ENCODE measurements at places on chromosomes 6 and 20.

- DNase-seq, result no peak
These were observed 44.1 kb downstream of the PREX1 start for GRCh38 chr20:48783533-48784272.

- DNase-seq, result no peak
These were observed 487.8 kb downstream of the PTPRT start for GRCh38 chr20:42701948-42702347.

- peak; percentile 55 for DNase-seq
These were observed 3.9 kb downstream of the NOL4L start for GRCh38 chr20:32580970-32581838.

- DNase-seq, result peak; percentile 58
These were observed 15.1 kb downstream of the ACSS1 start for GRCh38 chr20:25042531-25043498.

DNA sequence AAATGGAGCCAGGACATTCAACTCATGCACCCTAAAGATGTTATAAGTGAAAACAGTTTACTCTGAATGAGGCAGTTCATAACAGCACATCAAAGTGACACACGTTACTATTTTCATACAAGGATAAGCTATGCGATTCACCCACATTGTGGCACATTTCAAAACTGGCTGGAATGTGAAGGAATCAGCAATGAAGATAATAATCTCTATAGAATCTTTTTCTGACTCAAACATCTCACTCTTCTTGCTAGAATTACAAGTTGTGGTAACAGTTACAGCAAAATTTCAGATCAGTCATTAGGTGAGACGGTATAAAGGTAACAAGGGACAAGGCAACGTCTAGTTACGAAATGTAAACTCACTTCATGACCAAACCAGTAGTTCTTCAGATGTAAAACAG, 17.5 kb downstream of the TMEM244 start:
- no peak for DNase-seq

GRCh38 chr6:3341467-3341866, 82.7 kb downstream of the PSMG4 start:
- DNase-seq, result no peak

- DNase-seq, result no peak
These were observed 9.5 kb upstream of the TULP1 start for GRCh38 chr6:35522151-35522550.

DNA sequence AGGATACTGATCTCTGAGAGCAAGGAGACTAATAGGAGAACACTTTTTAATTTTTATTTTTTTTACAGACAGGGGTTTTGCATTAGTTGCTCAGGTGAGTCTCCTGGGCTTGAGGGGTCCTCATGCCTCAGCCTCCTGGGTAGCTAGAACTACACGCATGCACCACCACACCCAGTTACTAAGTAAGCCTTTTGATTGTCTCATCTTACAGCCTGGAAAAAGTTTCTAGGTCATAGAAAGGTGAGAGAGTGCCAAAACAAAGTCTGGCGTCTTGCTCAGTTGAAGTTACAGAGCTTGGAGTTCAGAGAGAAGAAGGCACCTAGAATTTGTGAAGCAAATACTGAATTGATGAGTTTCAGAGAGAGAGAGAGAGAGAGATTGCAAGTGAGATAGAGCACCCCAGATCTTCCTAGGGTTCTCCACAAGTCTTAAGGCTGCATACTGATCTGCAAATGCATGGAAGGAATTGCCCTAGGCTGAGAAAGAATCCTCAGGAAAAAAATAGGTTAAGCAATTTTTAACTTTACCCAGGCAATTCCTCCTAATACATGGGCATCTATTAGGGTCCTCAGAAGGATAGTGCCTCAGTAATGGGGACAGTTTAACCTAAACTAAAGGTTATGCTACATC, 37.6 kb upstream of the PHIP start:
- DNase-seq, result no peak

DNA sequence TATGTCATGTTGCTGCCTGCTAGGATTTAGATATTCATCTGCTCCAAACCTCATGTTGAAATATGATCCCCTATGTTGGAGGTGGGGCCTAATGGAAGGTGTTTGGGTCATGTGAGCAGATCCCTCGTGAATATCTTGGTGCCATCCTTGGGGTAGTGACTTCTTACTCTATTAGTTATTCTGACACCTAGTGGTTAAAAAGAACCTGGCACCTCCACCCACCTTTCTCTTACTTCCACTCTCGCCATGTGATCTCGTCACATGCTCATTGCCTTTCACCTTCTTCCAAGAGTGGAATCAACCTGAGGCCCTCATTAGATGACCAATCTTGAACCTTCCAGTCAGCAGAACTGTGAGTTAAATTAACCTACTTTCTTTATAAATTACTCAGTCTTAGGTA, 549.4 kb upstream of the SYNCRIP start:
- DNase-seq, result no peak

DNA sequence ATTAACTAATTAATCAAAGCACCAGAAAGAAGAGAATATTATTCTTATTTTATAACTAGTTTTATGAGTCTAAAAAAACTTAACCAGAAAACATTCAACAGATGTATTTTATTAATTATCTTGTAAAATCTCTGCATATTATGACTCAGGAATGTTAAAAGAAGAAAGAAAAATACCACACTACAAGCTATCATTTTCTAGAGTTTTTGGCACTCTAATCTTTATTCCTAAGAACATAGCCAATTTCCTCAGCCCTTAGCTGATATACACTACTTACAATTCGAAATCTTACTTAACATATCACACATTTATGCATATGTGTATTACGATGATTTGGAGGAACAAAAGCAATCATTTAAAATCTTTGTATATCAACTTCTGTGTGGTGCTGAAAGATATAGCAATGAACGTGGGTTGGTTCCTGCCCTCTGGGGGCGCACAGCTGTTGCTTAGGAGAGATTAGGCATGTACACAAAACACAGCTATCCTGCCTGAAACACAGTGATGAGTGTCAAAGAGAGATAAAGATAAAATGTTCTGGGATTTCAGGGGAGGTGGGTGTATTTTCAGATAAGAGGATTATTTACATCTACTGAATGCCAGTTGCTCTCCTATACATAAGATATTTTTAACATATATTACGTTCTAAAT, 404.5 kb downstream of the SYNE1 start:
- DNase-seq, result no peak

- no peak for DNase-seq
These were observed 361.0 kb downstream of the TAF4 start for GRCh38 chr20:61704661-61705060.

DNA sequence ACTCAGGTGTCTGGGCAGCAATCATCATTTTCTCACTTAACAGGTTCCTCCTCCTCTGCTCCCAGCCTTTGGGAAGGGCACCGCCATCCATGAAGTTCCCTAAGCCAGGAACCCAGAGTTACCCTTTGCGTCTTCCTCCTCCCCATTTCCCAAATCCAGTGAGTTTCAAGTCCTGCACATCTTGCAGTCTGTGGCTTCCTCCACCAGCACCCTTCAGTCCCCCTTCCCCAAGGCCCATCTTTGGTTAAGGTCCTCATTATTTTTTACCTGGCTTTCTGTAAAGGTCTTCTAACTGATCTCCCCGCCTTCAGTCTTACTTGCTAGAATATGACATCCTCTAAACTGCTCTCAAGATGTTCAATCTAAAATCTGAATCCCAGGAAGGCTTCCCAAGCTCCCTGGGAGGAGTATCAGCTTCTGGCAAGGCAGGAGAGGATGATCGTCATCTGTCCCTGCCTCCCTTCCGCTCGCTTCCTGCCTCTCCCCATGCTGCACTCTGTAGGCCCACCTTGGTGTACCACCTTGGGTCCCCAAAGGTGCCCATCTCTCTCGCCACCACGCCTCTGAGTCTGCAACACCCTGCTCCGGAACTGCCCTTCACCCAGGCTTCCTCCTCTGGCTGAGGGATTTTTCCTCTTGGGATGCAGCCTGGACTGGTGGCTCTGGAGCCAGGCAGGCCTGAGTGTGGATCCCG, 11.4 kb upstream of the DUSP22 start:
- no peak for DNase-seq

DNA sequence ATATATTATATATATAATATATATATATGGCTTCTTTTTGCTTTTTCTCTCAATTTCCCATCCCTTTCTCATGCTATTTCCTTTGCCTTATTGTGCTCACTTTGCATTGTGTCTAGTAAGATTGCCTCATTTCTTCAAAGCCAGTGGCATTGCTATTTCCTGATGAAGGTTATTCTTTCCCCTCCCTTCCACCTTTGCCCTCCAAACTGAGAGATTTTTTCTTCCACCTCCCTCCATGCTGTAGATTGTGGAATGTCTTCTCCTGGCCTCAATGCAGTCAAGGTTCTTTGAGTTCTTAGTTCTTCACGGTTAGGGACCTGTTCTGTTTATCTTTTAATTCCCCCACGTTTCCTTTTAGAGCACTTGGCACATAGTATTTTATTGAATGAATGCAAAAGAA, 17.2 kb downstream of the SH3BGRL2 start:
- no peak for DNase-seq

DNA sequence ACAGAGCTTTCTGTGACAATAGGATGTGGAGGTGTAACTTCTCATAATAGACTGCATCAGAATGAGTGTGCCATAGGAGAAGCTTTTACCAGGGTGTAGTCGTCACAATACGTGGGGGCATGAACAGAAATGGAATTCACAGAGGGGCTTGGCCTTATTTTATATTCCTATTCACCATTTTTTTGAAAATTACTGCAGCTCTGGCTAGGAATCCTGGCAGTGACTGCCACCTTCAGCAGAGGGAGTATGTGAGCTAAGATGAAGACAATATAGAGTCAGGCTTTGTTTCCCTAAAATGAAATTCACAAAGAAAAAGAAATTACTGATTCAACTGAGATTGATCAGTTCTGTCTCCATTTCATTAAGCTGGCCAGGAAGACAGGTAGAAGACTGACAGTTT, 13.9 kb downstream of the TOMM6 start:
- no peak for DNase-seq

DNA sequence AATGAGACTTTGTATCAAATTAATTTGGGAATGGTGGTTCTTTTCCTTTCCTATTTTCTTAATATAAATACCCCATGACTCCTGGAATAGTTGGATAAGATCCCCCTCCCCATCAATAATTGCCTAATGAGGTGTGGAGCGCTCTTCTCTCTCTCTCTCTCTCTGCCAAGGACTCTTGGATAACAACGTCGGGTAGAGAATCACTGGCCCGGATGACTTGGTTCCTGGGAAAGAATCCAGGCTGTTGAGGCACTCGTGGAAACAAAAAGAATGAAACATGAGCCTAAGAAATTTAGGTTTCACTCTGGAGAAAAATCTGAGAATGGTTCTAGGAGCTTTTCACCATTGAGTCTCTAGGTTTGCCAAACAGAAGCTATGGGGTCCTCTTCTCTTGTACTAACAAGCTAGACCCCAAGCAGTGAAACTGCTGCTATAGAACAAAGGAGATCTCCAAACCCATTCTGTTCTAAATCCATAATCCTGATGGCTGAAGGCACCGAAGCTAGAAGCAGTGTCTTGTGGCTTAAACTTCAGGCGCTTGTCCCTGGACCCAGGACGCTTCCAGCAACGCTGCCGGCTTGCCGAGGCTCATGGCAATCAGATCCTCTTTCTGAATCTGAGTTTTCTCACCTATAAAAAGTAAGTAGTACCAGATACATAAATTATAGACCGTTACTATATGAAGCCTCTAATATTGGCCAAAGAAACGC, 241.6 kb upstream of the BTBD3 start:
- DNase-seq, result no peak

DNA sequence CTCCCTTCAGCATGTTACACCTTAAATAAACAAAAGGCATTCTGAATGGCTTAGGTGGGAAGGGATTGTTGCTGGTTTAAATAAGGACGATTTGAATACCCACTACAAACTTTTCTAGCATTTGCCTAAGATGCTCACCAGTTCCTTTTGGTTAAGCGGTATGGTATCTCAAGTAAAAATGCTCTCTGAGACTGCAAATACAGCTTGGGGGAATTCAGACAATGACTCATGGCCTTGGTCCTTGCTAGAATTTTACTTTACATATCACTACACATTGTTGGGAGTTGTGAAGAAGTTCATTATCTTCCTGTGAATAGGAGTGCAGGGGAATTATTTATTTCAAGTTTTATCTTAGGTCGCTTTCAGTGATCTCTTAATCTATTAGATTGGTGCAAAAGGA, 670.7 kb downstream of the UTRN start:
- no peak for DNase-seq

- no peak for DNase-seq
These were observed 917.5 kb downstream of the EYS start for GRCh38 chr6:64789476-64789875.

DNA sequence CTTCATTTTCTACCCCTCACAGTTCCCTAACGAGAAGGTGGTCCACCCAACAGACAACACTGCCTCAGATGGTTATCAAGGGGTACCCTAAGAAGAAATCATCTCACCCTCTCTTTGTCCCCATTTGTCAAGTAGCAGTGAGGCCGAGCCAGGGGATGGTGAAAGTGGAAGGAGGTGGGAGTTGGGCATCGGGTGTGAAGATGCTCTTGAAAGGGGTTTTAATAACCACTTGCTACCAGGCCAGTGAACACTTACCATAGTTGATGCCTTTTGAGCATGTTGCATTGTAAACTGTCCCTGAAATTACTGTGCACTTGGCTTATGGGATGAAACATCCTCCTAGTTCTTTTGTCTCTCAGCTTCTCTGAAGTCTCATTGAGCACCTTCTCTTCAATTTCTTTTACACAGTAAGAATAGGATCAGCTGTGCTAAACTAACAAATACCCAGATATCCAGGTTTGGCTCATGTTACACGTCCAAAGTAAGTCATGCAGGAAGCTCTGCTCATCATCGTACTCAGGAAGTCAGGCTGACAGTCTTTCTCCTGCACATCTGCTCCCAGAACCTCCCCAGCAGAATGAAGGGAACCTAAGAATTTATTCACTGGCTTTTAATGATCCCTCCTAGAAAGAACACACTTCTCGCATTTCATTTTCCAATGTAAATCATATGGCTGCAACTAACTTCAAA, 13.3 kb downstream of the HLA-DPB1 start:
- no peak for DNase-seq

- no peak for DNase-seq
These were observed 5.7 kb upstream of the CD93 start for GRCh38 chr20:23091721-23092383.

GRCh38 chr6:136524936-136525413, 25.2 kb downstream of the MAP7 start:
- DNase-seq, result no peak

DNA sequence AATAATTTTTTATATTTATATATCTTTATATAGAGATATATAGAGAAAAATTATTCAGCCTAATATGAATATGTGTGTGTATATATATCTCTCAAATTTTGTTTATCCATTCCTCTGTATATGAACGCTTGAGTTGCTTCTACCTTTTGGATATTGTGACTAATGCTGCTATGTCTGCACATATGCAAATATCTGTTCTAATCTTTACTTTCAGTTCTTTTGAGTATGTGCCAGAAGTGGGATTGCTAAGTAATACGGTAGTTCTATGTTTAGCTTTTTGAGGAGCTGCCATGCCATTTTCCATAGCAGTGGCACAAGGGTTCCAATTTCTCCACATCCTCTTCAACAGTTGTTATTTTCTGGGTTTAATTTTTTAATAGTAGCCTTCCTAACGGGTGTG, 72.8 kb upstream of the CEP85L start:
- no peak for DNase-seq
